ENCODE measurements at places on chromosomes 16 and 17.

GRCh38 chr17:74601944-74602572, 10.0 kb upstream of the CD300LD start:
- DNase-seq: no peak

GRCh38 chr17:41098481-41098880, 539 bp upstream of the KRTAP4-8 start:
- DNase-seq: no peak

GRCh38 chr17:61253362-61253761, 146.3 kb upstream of the TBX2 start:
- no peak for DNase-seq

DNA sequence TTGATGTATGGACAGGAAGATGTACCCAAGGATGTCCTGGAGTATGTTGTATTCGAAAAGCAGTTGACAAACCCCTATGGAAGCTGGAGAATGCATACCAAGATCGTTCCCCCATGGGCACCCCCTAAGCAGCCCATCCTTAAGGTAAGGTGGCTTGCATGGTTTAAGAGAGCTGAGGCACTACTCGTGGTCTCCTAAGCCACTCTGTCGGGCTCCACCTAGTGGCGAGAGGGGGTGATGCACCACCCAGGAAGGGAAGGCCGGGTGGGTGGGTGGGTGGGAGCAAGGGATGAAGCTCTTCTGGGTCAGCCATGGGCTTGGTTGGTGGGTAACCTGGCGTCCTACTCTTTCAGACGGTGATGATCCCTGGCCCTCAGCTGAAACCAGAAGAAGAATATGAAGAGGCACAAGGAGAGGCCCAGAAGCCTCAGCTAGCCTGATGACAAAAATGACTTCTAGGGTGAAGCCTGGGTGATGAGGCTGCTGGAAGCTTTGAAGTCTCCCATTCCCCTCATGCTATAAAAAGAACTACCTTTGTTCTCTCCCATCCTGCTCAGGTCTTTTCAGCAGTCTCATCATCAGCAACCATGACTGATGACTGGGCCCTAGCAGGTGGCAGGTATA, 21.5 kb downstream of the GPR179 start:
- DNase-seq: peak; percentile 16

DNA sequence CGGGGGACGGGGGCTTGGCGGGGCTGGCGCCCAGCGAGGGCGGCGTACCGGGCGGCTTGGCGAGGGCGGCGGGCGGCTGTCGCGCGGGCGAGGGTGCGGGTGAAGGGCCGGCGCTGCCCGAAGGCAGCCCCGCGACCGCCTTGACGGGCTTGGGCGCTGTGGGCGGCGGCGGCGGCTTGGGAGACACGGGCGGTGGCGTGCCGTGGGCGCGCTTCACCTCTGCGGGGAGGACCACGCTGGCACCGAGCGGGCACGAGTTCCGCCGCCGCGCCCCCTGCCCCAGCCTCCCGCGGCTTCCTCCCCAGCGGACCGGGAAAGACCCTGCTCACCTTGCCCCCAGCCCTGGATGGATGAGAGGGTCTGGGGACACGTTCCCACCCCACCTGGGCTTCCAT, 17.3 kb downstream of the CASKIN1 start:
- DNase-seq: no peak

GRCh38 chr16:69566981-69567680, 1.4 kb downstream of the NFAT5 start:
- DNase-seq: peak; percentile 13

- DNase-seq: no peak
Observed at GRCh38 chr16:57016301-57016700, 26.9 kb downstream of the NLRC5 start.

DNA sequence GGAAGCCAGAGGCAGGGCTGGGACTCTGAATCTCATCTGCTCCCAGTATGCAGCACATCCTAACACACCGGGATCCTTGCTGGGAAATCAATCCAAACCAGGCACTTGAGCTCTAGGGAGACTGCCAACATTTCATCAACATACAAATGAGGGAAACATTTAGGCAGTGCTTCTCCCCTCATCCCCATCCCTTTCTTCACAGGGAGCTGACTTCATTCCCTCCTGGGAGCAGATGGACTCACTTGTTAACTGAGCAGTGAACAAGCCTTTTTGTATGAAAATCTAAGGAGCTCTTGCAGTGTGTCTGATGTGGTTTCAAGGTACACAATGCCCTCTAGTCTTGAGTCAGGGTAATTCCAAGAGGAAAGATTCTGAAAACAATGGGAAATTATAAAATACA, 96.3 kb downstream of the TMEM114 start:
- DNase-seq: no peak

GRCh38 chr17:913207-913606, 66.4 kb downstream of the NXN start:
- no peak for DNase-seq

DNA sequence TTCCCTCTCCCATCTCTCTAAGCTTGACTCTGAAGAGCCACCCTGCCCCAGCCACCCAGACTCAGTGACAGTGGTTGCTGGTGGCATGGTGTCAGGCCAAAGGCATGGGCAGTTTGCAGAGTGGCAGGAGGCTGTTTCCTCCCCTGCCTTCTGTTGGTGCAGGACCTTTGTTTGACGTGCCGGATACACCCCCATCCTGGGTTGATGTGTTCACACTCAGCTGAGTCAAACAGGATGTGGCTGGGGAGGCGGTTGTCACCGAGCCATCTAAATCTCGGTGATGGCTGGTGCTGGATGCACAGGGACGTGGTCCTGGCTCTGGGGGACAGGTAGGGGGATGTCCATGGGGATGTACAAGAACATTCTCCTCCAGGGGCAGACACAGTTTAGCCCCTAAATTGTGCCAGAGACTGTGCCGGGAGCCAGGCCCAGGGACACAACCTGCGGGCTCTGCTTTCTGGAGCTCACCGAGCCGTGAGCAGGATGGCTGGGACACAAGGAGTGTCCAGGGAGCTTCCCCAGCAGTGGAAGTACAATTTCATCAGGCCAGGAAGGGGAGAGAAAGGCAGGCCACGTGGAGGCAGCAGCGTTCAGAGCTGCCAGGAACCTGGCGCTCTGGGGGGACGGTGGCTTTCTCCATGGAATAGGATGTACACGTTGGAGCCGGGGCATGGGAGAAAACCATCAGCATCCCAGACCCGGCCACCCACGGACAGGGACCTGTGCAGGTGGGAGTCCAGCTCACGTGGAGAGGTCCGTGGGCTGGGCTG, 264.2 kb downstream of the SEC14L1 start:
- peak; percentile 47 for DNase-seq

GRCh38 chr17:7857713-7858521, at the start of gene CYB5D1:
Gene CYB5D1 (plus strand): TSS chr17:7858003. CDS start chr17:7858135, 132 bp downstream.
- DNase-seq: peak; percentile 84

GRCh38 chr16:17404941-17405689, 65.6 kb downstream of the XYLT1 start:
- no peak for DNase-seq

DNA sequence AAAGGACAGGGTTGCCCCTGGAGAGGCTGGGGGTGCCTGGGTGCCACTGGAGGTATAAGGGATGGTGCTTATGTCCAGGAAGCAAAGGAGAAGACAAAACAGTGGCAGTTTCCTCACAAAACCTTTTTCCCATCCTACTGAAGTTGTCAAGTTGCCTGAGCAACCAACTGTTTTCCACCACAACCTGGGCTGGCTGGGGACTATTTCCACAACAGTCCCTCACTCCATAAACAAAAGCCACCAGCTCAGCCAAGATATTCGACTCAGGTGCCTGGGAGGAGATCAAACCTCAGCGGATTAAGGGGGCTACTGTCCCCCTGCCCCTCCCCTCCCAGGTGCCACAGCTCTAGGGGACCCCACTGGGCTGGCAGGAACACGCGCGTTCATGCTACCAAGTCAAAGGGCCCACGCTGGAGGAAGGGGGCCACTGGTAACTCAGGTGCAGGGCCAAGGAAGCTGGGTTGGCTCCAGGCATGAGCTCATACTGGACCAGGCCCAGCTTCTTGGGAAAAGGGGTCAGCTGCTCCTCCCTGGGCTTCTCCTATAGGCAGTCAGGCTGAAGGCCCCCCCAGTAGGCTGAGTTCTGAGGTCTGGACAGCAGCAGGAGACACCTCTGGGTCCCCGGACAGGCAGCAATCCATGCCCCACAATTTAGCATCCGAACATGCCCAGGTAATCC, 45.7 kb upstream of the MRPS23 start:
- no peak for DNase-seq

DNA sequence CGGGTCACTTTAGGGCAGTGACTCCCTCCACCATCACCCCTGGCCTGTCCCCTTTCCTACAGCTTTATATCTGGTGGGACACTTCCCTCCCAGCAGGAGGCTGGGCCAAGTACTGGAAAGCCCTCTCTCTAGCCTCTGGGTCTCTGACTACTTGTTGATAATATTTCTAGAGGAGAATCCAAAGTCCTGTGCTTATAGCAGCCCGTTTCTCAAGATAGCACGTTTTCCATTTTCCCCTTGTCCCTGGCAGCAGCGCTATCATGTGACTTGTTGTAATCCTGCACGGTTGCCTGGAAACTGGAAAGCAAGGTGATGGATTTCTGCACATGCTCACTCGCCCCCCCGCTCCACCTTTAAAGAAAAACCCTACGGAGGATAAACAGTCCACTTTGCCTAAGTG, 3.3 kb upstream of the AXIN2 start:
- DNase-seq: no peak

GRCh38 chr16:65967376-65967775, 399.1 kb upstream of the CDH5 start:
- DNase-seq: no peak

DNA sequence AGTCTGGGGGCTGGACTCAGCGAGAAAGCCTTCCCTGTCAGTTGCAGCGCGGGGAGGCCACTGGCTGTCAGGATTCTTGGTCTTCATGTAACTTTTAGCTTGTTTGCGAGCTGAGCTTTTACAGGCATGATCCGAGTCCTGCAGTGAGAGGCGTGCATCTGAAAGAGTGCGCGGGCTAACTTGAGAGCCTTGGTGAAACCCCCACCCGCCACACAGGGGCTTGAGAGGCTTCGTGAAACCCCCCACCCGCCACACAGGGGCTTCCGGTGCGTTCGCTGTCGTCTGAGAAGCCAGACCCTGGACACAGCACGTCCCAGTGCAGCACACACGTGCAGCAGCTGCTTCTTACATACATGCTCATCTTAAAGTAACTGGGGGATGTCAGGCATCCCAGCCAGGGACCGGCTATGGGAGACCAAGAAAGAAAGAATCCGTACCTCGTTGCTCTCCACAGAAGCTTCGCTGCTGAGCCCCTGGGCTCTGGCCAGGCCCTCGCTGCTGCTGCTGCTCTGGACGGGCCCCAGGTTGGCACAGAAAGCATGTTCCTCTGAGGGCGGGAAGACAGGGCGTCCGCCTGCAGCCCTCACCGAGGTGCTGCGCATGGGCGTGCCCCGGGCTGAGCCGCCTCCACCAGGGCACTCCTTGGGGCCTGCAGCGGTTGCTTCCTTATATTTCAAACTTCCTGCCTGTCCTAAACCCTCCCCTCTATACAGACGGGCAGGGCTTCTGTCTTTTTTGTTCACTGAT, 7.8 kb downstream of the NUDT16L1 start:
- no peak for DNase-seq

- DNase-seq: no peak
Observed at GRCh38 chr17:69430488-69430887, 16.0 kb downstream of the MAP2K6 start.

DNA sequence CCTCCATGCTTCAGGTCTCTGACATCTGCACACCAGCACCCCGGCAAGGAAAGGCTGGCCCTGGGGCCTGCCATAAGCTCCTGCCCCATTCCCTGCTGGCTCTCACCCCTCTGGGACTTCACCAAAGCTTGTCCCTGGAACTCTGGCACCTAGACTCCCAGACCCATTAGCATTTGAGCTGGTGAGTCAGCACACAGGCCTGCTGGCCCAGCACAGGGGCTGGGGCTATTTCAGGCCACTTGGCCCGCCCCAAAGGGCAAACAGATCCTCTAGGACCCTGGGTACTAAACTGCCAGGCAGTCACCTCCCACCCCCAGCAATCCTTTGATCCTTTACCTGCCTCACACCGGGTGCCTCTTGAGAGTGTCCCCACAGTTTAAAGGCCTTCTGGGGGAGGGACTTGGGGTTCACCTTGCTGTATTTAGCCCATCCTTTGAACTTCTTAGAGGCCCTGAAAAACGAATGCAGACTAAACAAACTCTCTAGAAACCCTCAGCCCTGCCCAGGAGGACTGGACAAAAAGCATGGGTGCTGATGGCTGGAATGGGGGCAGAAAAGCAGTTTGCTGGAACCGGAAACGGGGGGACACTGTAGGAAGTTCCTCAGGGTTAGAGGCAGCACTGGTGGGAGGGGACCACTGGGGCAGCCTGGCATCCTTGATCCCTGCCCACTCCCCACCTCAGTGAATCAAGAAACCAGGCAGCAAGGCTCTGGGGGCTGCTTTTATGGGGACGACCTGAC, 3.2 kb upstream of the SAMD14 start:
- no peak for DNase-seq

DNA sequence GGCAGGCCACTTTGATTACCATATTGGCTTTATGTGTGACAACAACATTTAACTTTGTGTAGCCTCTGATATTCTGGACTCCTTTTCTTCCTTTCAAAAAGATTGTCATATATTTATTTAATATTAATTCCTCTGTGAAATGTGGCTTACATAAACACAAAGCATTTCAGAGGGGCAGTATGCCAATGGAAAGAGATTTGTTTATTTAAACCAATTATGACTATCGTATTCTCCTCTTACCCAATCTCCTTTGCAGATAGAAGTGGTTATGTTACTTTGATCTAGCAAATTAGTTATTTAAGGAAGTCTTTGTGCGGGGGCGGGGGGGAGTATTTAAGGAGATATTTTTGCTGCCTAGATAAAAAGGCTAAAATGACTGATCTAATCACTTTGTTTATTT, 573.7 kb upstream of the KIF2B start:
- no peak for DNase-seq

GRCh38 chr17:19712436-19713004, 3.9 kb downstream of the SLC47A2 start:
- DNase-seq: no peak

GRCh38 chr17:3594051-3594800, 15.0 kb downstream of the TRPV1 start:
- DNase-seq: no peak

- no peak for DNase-seq
Observed at GRCh38 chr17:3679531-3680126, 11.0 kb downstream of the EMC6 start.

DNA sequence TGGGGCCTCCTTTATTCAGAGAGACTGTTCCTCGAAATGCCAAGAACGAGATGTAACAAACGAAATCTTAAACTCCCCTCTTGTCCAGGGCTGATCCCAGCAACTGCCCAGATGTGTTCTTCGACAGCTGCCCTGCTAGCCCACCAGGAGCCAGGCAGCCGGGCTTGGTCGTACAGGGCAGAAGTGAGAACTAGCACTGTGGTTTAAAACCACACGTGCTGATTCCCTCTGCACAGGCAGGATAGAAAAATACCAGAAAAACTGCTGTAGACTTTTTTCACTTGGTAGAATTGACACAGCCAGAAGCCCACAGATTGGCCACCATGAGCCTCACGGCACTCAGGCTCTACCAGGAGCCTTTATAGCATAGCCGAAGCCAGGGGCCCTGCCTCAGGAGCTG, 33.1 kb downstream of the PLD6 start:
- no peak for DNase-seq

All from T-helper 2 cell (primary cell).